ENCODE measurements at places on chromosomes 7 and 10.

DNA sequence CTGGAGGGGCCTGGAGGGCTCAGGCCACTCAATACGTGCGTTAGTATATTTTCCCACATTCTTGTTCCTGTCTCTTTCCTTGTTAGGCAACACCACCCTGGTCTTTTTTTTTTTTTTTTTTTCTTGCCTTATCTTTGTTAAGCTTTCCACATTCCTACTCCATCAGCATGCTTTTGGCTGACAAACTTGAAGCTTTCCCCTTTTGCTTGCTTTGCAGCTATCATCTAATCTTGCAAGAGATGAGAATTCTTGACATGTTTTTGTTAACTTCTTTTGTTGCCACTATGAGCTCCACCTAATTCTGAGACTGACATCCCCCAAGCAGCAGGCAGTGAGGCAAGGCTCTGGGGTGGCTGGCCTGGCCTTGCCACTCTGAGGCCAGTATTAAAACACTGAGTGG lies 52.5 kb upstream of the NRP1 start:
- DNase-seq = no peak

GRCh38 chr7:129122751-129123509 lies 21.6 kb upstream of the TSPAN33 start:
- no peak for DNase-seq

- no peak for DNase-seq
Measured at GRCh38 chr10:22455068-22455857, 110.0 kb downstream of the SPAG6 start.

DNA sequence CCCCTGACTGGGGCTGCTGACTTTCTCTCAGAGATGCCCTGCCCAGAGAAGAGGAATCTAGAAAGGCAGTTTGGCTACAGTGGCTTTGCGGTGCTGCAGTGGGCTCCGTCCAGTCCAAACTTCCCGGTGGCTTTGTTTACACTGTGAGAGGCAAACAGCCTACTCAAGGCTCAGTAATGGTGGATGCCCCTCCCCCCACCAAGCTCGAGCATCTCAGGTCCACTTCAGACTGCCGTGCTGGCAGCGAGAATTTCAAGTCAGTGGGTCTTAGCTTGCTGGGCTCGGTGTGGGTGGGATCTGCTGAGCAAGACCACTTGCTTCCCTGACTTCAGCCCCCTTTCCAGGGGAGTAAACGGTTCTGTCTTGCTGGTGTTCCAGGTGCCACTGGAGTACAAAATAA lies 734.5 kb upstream of the LRRN3 start:
- no peak for DNase-seq

GRCh38 chr7:27251652-27252590 lies 9.3 kb downstream of the EVX1 start:
- DNase-seq = no peak

DNA sequence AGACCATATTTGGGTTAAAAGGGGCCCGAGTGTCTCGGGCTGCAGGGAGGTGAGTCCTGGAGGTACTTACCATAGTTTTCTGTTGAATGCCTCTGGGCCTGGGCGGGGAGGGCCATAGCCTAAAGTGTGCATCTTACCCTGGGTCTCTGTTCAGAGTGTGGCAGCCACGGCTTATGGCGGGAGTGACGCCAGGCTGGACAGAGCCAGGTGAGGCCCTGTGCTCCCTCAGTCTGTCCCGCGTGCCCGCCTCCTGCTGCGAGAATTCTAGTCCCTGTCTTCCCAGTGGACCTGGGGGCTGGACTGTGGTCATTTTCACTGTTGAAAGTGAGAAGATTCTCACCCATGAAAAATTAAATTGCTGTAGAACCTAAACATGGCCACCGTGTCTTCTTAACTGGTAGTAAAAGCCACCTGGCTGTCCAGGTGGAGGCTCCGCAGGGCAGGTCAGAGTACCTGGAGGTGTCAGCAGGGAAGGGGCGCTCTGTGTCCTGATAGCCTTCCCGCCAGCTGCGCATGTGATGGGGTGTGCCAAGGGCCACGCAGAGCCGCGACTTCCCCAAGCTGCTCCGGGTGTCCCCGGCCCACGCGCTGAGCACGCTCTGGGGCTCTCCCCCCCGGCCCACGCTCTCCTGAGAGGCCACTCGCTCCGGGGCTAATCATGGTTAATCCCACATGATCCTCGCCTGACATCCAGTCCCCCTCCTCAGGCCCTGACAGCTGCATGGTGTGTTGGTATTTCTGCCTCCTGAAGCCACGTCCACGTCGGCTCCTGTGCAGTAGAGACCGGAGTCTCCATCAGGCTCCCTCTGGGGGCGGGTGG lies 20.3 kb downstream of the INPP5A start:
- DNase-seq = no peak

GRCh38 chr10:3199488-3199887 lies 26.9 kb upstream of the PITRM1 start:
- DNase-seq = no peak

DNA sequence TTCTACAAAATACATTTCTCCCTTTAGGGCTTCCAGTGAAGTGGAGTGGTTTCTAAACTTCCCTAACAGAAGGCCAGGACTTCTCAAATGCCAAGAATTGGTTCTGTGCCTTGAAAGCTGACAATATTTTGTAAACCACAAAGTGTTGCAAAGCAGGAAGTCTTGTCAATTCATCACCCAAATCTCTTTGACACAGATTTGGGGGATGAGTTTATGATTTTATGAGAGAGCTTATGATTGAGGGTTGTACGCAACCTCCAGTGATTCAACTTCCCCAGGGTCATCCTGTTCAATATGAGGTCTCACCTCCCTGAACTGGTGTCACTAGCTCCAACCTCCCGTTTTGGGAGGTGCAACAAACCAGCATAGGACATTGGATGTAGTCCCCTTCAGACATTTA lies 83.7 kb downstream of the PRLHR start:
- no peak for DNase-seq

DNA sequence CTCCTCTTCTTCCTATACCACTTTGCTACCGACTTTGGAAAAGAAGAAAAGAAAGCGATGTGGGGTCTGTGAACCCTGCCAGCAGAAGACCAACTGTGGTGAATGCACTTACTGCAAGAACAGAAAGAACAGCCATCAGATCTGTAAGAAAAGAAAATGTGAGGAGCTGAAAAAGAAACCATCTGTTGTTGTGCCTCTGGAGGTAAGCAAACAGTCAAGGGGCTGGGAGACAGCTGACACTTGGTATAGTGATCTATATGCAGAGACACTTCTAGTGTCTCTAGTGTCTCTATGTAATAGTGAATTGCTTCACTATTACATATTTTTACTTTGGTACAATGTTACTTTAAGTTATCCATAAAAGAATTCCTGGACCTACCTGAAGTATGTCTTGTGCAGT lies 13.9 kb downstream of the TET1 start:
- DNase-seq = no peak

DNA sequence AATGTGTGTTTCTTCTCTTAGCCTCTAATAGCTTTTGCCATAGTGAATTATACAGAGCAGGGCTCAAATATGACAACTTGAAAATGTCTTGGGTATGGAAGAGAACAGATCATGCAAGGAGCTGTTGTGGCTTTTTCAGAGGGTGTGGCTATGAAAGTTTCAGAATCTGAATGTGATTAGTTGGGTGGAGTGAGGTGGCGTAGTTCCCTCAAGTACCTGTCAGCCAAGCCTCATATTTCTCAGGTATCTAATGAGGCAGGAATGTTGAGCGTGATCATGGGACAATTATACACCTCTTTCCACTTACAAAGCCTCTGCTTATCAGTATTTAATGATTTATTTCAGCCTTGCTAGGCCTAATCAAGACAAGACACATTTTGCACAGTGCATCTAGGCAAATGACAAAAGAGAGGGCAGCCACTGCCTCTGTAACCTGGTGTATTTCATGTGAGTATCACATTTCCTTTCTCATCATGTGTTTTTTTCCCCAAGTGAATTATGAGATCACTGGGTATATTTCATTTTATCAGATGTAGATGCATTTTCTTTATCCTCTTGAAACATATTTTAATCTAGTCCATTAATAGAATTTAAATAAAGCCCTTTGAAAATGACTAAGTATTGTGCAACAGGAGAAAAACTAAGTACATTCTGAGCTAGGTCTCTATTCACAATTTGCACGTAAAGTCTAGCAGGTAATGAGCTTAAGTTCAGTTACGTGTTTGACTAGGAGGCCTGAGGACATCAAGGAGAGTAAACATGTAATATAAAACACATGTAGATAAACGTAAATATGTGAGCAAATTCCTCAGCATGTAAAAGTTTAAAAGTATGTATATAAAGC lies 644.4 kb upstream of the IGFBP3 start:
- no peak for DNase-seq

DNA sequence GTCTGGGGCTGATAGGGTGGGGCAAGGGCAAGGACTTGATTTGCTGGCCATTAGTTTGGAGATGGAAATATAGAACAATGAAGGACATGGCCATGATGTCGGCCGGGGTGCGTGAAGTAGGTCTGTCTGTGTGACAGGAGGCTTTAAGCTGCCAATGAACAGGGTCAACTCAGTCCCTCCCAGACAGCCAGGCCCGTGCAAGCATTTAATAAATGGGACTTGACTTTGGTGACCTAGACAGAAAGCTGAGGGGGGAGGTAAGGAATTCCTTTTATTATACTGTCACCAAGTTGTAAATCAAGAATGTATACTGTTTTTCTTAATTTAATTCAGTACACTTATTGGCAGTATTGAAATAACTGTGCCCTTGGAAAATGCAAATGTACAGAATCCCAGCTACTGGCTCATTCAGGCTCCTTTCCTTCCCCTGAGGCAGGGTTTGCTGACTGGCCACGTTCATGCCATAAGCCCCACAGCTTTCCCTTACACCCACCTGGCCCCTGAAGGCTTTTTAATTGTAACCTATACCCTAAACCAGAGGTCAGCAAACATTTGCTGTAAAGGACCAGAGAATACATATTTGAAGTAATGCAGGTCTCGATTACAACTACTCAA lies 87.2 kb downstream of the WIPF3 start:
- DNase-seq = no peak

GRCh38 chr10:10914144-10914543 lies 103.5 kb upstream of the CELF2 start:
- DNase-seq = no peak

- no peak for DNase-seq
Measured at GRCh38 chr7:87912121-87912520, 21.9 kb upstream of the ADAM22 start.

DNA sequence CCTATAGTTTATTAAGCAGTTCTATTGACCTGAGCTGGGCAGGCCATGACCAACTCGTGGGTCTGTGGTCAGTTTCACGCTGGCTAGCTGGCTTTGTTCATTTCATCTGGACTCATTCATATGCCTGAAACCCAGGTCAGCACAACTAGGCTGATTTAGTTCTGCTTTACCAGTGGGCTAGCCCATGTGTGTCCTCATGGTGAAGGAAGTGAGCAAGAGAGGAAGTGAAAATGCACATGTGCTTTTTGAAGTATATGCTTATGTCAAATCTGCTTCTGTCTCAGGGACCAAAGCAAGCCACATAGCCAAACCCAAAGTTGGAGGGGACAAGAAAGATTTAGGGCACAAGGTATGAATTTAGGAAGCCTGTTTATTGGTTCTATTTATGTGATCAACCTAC lies 154.5 kb downstream of the RNF133 start:
- no peak for DNase-seq

DNA sequence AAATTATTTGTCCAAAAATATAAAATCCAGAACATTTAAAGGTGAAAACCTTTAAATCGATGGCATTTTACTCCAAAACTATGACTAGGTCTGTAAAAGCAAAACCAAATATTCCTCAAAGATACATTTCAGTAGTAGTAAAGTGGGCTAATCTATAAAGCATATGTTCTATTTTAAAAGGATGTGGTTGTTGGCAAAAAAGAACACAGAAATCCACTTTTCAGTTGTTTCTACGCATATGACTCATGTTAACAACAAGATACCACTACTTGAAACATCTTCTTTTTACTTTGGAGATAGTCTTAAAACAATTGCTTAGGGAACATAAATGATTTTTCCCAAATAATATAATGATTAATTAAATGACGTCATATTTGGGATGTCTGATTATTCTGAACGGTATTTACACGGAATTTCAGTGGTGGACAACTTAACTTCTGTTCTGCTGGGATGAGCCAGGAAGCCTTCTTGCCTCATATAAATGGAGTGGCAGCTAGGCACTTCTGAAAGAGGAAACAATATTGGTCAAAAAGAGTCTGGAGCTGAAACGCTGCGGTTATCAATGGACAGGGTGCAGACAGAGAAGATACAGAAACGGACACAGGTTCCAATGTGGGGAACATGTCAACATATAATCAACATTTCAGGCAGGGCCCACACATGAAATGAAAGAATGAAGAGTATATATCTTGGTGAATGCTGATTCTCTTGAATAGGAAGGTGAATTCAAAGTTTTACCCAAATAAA lies 78.5 kb downstream of the ETV1 start:
- DNase-seq = no peak

- no peak for DNase-seq
Measured at GRCh38 chr10:129956876-129957673, 7.0 kb downstream of the EBF3 start.

- DNase-seq = no peak
Measured at GRCh38 chr10:101221549-101221948, 7.7 kb downstream of the LBX1 start.

- DNase-seq = no peak
Measured at GRCh38 chr10:116849248-116850057, at the start of gene ENO4. Gene ENO4 (plus strand): TSS chr10:116849499. CDS start chr10:116849567, 68 bp downstream.

DNA sequence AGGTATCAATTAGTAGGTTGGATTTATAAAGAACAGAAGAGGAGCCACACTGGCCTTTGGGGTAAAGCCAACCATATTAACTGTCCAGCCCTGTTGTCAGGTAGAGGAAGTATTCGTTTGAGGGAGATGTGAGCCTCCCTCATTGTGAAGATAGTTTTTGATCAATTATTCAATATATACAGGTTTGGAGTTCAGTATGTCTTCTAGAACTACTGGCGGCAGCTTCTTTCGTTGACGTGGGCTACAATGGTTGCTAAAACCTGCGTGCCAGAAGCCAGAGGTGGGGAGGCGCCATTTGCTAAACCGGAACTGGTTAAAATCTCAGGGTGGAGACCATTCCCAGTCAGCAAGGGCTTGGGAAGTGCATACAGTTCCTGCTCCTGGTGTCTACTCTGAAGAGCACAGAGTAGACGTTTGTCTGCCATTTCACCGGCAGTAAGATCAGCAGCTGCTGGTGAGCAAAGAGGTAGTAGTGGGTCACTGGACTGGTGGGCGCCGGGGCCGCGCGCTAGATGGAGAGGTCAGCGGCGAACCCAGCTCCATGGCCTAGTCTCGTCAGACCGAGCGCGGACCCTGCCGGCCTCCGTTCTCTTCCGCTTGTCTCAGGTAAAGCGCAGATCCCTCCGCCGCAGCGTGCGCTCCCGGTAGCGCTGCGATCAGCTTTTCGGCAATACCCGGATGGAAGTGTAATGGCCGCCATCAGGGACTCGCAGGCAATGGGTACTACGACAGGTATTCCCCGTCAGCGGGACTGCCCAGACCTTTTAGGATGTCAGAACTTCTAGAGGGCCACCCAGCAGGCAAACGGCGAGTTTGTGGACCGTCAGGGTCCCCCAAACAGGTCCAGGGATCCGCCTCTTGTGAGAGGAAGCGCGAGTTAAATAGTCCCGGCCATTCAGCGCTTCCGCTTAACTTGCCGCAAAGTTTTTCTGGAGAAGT lies at the start of gene ZNF518A:
Gene ZNF518A, plus strand, starts transcription at position 911 of the 939 bp plus-strand sequence. CDS start 26,026 bp downstream, outside the sequence.
- peak; percentile 70 for DNase-seq

- DNase-seq = no peak
Measured at GRCh38 chr7:25842201-25842733, 309.7 kb upstream of the NFE2L3 start.

- no peak for DNase-seq
Measured at GRCh38 chr10:77932016-77932715, 5.6 kb upstream of the DLG5 start.

GRCh38 chr7:138407792-138408191 lies 52.3 kb upstream of the TRIM24 start:
- no peak for DNase-seq

- DNase-seq = no peak
Measured at GRCh38 chr7:1156782-1157535, 3.0 kb downstream of the ZFAND2A start.
